CD8-positive, alpha-beta T cell (primary cell): ENCODE measurements at places on chromosomes 12 and 14.

DNA sequence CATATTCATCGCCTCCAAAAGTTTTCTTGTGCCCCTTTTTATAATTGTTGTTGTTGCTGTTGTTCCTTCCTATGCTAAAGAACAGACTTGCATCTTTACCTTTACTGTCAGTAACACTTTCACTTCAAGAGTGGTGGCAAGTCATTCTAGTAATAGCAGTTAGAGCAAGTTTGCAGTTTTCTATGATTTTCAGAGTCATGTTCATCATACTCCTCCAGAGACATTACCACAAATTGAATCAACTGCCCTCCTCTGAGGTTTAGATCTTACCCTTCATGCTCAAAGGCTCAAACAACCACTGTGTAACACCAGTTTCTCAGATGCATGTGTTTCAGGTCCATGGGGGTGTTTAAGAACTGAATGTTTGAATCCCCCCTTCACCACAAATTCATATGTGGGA lies 763.4 kb downstream of the LRFN5 start:
- DNase-seq, result no peak

- DNase-seq, result no peak
These were observed 42.0 kb downstream of the NCOR2 start for GRCh38 chr12:124525455-124525854.

DNA sequence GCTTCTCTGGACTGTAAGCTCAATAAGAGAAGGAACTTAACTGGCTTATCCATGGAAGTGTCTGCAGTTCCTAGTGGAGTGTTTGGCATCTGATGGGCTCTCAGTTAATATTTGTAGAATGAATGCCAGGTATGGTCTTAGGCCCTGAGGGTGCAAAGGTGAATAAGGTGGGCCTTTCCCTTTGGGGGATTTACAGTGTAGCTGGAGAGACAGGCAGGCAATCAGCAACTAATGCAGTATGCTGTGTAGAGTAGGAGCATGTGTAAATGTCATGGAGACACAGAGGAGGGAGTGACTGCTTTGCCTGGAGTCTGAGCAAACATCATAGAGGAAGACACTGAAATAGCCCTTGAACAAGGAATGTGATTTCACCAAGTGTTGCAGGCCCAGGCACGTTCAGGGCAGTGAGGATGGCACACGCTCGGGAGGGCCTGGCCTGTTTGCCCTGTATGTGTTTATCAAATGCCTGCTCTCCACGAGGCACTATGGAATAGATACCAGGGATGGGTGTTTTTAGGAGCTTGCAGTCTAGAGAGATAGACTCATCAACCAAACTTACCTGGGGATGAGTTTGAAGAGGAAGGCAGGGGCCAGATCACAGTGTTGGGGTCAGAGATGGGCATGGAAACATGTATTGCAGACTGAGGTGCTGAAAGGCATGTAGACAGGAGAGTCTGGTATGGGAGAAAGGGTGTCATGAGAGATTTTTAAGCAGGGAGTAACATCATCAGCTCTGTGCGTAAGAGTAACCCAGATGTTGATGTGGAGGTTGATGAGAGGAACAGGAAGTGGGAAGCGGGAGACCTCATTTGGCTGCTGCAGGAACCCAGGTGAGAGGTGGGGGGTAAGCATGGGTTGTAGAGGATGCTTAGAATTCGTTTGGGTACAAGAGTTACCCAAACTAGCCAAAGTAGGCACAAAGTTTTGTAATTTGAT lies 54.1 kb downstream of the PLXNC1 start:
- DNase-seq, result no peak

DNA sequence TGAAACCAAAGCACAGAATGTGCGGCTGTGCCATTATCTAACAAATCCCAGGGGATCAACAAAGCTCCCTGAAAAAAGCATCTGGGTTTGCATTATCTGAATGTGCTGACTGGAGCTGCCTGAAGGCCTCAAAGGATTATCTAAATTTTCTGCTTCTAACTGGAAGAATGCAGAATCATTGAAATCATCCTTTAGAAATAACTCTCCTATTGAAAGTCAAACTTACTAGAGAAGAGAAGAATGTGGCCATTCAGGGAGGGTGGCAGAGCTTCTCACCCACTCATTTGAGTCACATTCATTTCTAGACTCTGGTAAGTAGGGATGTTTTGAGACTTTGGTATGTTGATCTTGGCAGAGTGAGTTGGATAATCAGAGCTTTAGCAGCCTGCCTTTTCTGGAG lies 220.6 kb upstream of the RGS6 start:
- DNase-seq, result no peak

DNA sequence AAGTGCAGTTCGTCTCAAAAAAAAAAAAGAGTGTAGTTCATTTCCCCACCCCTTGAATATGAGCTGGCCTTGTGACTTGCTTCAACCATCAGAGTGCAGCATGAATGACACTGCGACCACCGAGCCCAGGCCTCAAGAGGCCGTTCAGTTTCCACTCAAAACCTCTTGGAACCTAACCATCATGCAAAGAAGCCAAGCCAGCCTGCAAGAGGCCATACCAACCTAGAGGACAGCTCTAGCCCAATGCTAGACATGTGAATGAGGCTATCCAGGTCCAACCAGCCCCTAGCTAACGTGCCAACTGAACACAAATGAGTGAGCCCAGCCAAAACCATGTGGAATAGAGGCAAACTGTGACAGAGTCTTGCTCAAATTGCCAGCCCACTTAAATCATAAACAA lies 29.7 kb downstream of the R3HDM2 start:
- no peak for DNase-seq

GRCh38 chr12:49664591-49665239 lies 41.4 kb downstream of the PRPF40B start:
- no peak for DNase-seq

DNA sequence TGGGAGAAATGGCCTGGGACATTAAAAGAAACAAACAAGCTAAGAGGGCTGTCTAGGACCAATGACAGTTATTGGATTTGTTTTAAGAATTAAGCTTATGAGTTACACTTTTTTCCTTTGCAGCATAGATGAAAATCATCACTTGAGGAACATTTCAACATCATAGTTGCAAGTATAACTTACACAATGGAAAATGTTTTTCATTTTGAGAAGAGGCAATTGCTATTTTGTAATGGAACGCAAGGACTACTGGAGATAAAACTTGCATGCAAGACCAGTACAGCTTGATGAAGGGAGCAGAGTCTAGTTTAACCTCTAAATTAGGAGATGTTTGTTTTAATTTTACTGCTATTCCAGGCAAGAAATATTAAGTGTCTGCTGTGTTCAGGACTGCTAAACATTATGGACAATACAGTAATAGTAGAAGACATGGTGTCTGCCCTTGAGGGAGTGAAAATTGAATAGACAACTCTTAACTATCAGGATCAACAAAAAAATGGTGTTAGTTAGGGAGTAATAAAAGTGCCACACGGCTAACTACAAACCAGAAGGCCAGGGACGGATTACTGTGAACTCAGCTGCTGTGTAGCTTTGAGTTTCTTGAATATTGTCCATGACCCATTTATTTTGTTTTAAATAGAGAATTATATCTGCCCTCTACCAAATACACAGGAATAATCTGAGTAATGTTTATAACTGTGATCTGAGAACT lies 374.5 kb downstream of the RAD51B start:
- no peak for DNase-seq

GRCh38 chr12:117530796-117531195 lies 169.4 kb upstream of the NOS1 start:
- DNase-seq, result no peak

- DNase-seq, result no peak
These were observed 35.8 kb upstream of the ZFP36L1 start for GRCh38 chr14:68828698-68829097.

- no peak for DNase-seq
These were observed 986.9 kb downstream of the TMEM121 start for GRCh38 chr14:106513302-106513701.

DNA sequence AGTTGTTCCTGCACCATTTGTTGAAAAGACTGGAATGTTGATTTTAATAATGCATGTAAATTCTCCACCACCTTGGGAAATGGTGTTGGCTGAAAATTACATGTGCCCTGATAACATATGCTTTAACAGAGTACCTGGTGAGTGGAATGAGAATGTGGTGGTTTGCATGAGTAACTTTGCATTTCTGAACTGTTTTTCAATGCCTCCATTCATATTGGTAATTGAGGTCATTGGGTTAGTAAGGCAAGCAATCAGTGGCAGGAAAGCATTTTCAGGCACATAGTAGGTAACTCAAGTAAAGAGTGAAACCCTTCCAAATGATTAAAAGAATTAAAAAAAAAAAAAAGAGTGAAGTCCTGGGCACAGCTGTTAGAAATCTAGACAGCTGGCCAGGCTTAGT lies 32.2 kb upstream of the BICD1 start:
- DNase-seq, result no peak

DNA sequence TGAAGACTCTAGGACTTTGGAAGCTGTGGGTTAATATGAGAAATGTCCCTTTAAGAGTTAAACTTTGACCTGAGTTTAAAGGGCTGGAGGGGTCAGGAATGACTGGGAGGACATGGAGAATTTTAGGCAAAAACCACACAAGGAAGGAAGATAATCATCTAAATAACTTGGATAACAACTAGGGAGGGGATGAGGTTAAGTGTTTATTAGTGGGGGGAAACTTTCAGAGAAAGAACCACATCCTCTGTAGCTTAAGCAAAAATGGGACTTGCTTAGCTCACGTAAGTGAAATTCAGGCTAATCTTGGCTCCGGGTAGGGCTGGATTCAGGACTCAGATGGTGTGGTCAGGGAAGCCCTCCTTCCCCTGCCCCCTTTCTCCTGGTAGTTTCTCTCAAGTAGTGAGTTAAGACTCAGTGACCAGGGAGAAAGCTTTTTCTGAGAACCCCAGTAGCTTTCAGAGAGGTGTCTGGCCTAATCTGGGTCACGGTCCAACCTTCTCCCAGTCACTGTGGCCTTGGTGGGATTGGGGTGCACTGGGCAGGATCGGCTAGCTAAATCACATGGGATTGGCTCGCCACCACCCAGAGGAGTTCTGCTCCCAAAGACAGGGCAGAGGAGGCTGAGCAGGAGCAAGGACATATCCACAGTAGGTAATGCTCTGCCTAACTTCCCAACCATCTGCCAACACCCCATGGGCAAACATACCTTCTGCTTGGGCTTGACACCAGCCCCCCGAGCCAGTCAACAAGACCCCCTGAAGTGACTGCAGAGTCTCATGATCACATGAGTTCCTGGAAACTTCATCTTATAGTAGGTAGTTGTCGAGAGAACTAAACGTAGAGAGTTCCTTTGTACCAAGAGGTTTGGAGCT lies 52.8 kb downstream of the ARF6 start:
- DNase-seq, result peak; percentile 15

DNA sequence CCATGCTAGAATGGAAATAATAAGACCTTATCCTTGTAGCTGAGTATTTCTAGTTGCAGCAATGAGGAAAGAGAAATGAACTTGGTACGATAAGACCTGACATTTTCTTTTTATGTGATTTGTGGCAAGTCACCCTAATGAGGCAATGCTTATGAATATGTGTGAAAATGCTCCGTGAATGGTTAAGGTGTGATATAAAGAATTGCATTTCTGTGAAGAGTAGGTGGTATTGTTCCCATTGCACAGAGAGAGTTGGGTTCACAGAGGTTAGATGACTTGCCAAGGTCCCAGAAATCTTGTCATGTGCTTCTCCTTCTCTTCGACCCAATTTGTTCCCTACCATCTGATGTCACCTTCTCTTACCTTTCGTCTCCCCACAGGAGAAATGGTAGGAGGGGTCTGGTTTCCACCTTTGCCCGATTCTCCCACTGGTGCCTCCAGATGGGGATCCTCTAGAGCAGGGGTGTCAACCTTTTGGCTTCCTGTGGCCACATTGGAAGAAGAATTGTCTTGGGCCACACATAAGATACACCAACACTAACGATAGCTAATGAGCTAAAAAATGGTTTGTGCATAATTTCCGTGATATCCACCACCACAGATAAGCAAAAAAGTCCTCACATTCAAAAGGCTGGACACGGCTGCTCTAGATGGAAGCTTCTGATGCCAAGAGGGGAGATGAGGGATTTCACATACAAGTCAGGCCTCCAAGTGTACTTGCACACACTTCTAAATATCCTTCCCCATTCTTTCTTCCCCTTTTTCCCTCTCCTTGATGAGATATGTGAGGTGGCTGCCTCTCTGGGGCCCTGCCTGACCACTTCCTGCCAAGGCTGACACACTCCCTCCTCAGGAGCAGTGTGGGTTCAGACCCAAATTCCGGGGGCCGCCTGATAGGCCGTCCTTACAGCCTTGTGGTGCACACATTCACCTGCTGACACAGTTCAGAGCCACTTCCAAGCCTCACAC lies 96.1 kb downstream of the PLXNC1 start:
- peak; percentile 26 for DNase-seq

DNA sequence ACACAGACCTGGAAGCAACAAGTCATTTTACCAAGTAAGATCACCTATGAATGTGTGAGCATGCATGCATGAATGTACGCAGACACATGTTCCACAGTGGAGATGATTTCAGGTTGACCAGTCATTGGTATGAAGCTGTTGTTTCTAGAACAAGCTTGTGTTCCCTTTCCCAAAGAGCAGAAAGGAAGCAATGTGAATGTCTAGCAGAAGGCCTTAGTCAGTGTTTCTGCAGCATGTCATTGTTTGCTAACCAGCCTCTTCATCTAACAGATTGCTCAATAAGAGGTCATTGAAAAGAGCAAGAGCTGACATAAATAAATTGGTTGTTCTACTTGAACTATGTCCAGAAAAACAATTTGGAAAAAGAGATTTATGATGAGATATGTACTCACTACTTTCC lies 191.4 kb downstream of the PLCZ1 start:
- no peak for DNase-seq

GRCh38 chr12:58458102-58458501 lies 462.2 kb downstream of the LRIG3 start:
- no peak for DNase-seq

DNA sequence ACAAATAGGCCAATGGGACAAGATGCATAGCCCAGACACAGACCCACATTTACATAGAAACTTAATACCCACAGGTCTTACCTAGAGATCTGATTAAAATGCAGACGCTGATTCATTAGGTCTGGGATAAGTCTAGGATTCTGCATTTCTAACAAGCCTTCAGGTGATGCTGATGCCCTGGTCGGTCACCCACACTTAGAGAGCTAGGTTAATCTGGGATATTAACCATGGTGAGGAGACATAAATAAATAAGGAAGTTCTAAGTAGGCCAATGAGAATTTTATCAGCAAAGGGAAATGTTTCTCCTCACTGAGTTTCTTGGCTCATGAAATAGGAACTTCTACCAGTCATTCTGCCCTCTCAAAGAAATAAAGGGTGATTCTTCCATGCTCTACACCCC lies 120.1 kb downstream of the BMP4 start:
- DNase-seq, result no peak

- DNase-seq, result no peak
These were observed 37.6 kb downstream of the ATG14 start for GRCh38 chr14:55373784-55374705.

DNA sequence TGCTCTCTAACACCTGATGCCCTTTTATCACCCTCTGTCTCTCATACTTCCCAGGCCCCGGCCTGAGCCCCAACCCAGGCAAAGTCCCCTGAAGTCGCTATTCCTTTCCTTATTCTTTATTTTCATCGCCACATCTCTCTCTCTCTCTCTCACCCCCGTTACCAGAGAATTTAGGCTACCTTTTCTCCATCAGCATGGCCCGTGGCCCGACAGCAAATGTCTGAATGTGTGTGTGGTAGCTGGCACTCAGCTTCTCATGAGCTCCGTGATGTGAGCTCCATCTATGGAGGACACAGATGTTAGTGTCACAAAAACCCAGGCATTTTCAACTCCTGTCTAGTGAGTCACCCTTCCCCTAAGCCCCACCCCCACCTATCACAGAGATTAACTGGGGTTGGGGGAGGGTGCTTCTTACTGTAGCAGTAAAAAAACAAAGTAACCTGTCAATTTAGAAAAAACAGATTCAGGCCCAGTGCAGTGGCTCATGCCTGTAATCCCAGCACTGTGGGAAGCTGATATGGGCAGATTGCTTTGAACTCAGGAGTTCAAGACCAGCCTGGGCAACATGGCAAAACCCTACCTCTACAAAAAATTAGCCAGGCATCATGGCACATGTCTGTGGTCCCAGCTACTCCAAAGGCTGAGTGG lies 53.8 kb downstream of the VCPKMT start:
- DNase-seq, result peak; percentile 55
